ENCODE measurements at places on chromosomes 2 and 18.

DNA sequence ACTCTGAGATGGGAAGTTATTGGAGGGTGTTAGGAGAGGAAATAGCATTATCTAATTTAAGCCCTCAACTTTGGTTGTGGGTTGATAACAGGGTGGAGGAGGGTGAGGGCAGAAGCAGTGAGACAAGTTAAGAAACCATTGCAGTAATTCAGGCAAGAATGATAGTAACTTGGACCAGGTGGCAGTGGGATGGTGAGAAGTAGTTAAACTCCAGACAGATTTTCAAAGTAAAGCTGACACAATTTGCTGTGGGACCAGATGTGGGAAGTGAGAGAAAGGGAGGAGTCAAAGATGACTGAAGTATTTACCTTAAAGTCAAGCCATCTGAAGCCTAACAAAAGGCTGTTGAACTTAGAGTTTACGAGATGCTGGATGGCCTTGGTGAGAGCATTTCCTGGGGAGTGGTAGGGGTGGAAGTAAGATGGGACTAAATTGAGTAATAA lies 163.2 kb upstream of the KLF7 start:
- no peak for DNase-seq

GRCh38 chr2:3451926-3452671 lies 67.2 kb downstream of the ADI1 start:
- no peak for DNase-seq

GRCh38 chr2:135052997-135053474 lies 944 bp downstream of the RAB3GAP1 start:
- DNase-seq: no peak

- DNase-seq: no peak
These were observed 153.4 kb upstream of the SOX11 start for GRCh38 chr2:5538772-5539171.

- DNase-seq: no peak
These were observed 23.9 kb downstream of the IAH1 start for GRCh38 chr2:9498210-9498609.

DNA sequence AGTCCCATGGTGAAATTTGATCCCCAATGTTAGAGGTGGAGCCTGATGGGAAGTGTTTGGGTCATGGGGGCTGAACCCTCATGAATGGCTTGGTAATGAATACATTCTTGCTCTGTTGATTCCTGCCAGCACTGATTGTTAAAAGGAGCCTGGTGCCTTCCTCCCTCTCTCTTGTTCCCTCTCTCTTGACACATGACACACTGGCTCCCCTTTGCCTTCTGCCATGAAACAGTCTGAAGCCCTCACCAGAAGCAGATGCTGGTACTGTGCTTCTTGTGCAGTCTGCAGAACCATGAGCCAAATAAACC lies 30.6 kb upstream of the EPC2 start:
- no peak for DNase-seq

- no peak for DNase-seq
These were observed 3.1 kb downstream of the PSD4 start for GRCh38 chr2:113176696-113177355.

GRCh38 chr2:30113617-30114293 lies 33.1 kb upstream of the YPEL5 start:
- DNase-seq: no peak

DNA sequence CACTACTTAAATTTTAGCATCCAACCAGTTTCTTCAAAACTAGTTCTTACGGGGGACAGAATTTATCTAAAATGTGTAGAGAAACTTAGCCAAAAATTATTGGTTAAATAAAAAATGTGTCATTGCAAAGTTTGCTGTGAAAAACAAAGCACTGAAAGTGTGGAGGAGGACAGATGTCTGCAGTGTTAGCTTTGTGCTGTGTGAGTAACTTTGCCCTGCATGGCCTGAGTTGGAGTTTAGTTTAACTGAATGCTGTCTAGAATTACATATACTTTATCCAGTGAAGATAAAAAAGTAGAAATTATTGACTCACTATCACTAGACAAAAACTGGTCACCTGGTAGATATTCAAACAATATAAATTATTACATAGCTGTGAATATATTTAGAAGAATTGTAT lies 1225.2 kb upstream of the CELF4 start:
- DNase-seq: no peak

DNA sequence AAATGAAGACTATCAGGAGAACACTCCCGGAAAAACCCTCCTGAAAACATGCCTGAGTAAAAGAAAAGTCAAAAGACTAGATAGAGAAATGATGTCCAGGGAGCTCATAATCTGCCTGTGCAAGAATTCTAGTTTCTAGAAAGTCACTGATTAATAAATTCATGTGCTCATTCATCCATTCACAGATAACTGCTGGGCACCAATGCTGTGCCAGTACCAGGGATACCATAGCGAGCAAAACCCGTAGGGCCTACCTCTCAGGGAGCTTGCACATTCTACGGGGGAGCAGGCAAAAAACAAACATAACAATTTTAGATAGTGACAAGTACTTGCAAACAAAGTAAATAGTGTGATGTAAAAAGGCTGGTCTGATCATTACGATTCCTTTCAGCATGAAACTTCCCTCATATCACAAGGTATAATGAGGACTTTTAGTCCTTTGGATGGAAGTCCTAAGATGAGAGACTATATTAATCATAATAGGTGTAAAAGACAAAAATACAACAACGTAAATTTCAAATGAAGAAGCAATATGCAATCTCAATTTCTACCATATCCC lies 289.9 kb downstream of the AFF3 start:
- DNase-seq: no peak

- DNase-seq: no peak
These were observed 7.2 kb upstream of the RAB12 start for GRCh38 chr18:8602040-8602439.

DNA sequence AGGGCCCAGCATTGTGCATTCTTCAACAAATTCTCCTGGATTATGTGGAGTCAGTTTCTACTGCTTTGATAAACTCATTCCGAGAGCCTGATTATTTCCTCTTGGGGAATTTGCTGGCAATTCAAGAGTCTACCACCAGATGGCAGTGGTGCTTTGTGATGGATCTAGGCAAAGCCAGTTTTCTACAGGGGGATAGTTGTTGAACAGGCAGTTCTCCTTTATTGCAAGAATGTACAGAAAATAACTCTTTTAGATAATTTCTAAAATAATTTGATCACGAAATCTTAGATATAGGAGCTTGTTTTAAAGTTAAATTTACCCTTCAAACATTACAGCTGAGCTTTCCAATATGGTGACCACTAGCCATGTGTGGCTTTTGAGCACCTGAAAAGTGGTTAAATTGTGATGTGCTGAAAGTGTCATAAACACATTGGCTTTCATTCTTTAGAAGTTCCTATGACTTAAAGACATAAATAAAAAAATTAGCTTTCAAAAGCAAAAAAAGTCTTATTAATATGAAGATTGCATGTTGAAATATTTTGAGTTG lies 66.7 kb upstream of the HAAO start:
- DNase-seq: no peak

DNA sequence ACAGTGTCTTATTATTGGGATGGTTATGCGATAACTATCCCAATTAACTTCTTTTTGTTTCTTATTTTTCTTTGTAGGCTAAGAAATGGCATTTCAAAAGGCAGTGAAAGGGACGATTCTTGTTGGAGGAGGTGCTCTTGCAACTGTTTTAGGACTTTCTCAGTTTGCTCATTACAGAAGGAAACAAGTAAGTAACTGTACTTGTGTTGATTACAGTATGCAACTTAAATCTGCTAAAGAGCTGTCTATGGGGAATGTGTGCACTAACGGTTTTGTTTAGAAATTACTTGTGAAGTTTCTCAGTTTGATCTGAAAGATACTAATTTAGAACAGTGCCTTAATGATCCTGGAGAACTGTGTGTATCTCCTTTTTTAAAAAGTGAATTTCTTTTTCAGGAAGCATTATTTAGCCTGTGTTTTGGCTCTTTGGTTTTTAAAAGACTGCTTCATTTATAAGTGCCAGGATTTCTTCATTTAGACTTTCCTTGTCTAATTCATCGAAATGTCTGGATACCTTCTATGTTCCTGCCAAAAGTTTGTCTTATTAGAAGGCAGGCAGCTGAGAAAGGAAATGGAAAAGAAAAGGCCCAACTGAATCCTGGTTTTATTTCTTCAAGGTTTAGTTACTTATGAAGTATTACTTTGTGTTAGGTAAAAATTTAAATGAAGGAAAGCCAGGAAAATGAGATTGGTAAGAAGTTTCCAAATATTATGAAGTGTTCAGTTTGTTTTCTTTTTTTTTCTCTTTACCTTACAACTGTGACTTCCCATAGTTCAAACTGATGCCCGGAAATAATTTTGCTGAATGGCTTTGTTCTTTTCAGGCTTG lies 40.1 kb downstream of the GPD2 start:
- no peak for DNase-seq

DNA sequence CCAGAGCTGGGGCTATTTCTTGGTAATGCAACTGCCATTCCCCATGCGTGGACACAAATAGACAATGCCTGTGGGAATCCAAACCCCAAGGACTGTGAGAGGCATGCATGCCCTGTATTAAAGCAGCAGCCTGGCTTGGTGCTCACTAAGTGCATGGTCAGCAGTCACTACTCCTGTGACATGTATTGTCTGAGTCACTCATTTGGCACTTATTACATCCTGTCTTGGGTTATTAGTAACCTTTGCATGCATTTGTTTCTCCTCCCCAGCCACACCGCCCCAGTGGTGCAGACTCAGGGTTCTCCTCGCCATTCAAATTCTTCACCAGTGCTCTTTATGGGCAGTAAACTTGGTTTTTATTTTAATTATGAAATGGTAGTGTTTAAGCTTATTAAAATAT lies 30.2 kb downstream of the PRKCE start:
- DNase-seq: peak; percentile 30

DNA sequence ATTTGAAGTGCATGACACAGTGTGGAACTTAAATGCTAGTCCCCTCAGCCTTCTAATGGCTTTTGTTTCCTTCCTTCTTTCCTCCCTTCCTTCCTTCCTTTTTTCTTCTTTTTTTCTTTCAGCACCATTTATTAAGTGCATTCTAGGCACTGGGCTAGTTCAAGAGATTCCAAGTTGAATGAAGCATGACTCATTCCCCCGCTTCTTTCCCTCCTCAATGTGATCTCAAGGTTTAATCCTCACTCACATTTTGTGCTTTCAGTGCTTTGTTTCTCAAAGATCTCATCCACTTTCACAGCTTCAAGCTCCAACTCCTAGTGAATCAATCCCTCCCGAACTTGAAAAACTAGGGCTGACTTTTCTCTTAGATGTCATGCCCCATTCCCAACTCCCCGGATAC lies 90.1 kb downstream of the LBH start:
- no peak for DNase-seq

- no peak for DNase-seq
These were observed 67.1 kb upstream of the CTDP1 start for GRCh38 chr18:79612291-79613108.
